ENCODE measurements at places on chromosomes 6 and 20.

- no peak for DNase-seq
Observed at GRCh38 chr6:74409447-74409846, 713.4 kb downstream of the CD109 start.

GRCh38 chr6:13349811-13350506 lies 21.6 kb upstream of the TBC1D7 start:
- no peak for DNase-seq

GRCh38 chr6:140917911-140918310 lies 1214.8 kb upstream of the GJE1 start:
- no peak for DNase-seq

- no peak for DNase-seq
Observed at GRCh38 chr6:127069659-127070279, 48.7 kb upstream of the RSPO3 start.

DNA sequence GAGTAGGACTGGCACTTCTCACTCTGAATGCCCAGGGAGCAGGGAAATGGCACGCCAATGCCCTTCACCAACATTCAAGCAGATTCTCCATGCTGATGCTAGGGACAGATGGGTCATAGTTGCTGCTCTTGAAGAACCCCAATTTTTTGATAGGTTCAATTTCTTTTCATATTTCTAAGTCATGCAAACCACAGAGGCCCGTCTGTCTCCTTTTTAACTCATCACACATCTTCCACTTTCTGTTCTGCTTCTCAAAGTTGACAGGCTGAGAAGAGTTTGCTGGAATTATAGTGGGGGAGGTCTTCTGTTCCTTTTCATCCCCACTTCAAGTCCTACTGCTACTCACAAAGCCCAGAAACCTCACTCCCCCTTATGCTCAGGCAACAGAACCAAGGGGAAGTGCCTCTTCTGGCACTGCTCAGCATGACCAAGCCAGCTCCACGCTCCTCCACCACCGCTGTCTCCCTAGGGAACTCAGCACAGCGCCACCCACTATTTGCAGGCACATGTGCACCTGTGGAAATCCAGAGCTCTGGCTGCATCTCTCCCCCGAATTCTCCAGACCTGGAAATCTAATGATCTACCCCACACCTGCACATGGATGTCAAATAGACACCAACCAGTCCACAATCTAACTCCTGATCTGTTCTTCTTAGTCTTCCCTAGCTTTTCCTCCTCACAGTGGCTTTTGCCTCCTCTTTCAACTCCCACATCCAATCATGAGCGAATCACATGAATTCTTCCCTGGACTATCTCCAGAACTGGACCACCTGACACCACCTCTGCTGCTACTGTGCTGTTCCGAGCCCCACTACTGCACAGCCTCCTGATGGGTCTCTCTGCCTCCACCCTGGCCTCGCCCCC lies 10.7 kb downstream of the ZBTB24 start:
- no peak for DNase-seq

DNA sequence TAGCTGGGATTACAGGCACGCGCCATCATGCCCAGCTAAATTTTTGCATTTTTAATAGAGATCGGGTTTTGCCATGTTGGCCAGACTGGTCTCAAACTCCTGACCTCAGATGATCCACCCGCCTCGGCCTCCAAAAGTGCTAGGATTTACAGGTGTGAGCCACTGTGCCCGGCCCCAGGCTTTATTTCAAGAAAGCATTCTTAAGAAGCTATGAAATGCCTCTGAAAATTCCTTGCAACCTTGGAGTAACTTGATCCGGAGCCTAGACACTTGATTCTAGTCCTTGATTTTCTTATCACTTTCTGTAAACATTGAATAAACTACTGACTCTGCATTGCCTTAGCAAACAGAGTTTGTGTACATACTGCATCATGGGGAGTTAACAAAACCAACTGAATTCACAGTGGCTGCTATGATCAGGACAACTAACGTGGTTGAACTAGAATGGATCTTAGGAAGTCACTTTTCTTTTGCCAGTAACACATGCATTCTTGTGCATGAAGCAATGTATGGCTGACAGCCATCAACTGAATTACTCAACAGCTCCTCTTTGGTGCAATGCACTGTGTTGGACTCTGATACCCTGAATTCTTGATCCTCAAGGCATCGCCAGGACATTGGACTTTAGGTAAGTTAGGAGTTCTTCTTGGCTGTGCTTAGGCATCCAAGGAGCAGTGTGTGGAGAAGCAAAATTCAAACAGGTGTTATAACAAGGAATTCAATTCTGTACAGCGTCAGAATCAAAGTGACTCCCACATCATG lies 102.8 kb upstream of the TMEM170B start:
- no peak for DNase-seq

DNA sequence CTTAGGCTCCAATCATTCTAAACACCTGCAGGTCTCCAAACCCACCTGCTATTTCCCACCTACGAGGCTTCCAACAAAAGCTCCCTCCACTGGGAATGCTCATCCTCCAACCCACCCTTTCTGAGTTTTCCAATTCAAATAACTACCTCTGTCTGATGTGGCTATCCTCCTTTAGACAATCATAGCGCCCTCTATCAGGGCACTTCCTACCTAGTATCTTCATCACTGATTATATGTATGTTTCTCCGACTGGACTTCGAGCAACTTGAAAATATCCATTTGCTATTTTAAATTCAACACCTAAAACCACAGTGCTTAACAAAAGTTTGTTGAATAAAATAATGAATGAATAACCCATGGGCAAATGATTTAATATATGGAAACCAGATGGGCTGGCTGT lies 41.3 kb downstream of the MTFR2 start:
- DNase-seq: no peak

DNA sequence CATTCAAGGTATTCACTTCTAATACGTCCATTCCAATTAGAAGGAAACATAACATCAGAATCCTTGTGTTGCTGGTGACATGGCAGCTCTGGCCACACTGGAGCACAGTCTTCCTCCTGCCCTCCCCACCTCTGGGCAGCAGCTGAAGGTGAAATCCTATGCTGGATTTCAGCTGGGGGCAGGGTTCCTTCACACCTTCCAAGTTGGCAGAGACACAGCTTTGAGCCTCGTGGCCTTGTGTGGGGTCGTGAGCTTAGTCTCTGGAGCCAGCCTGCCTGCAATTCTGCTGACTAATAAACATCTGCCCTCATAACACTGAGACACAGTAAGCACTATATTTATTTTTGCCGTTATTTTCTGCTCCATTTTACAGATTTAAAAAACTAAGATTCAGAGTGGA lies 218.9 kb upstream of the RIN2 start:
- DNase-seq: no peak
